ENCODE measurements at places on chromosomes 2 and 18.

GRCh38 chr18:77522051-77522675 lies 272.5 kb downstream of the GALR1 start:
- DNase-seq, result no peak

- DNase-seq, result no peak
Measured at GRCh38 chr2:69298261-69298660, 88.8 kb downstream of the GFPT1 start.

- DNase-seq, result peak; percentile 23
Measured at GRCh38 chr2:182767578-182767977, 51.5 kb downstream of the DNAJC10 start.

DNA sequence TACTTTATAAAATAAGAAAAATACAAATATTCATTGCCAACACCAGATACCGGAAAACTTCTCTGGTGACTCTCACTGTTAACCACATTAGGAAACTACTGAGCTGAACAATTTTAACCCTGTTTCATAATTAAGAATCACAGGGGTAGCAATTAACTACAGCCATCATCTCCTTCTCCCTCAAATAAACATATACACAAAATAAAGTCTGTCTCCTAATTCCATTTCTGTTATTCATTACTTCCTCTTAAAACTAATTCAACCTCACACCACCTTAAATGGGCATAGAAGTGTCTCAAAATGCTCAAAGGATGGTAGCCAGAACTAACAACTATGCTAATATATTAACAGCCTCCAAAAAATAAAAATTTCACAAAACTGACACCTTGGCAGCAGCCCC lies 60.7 kb downstream of the ACVR1 start:
- no peak for DNase-seq

- no peak for DNase-seq
Measured at GRCh38 chr2:190320696-190321095, 1.1 kb upstream of the HIBCH start.

DNA sequence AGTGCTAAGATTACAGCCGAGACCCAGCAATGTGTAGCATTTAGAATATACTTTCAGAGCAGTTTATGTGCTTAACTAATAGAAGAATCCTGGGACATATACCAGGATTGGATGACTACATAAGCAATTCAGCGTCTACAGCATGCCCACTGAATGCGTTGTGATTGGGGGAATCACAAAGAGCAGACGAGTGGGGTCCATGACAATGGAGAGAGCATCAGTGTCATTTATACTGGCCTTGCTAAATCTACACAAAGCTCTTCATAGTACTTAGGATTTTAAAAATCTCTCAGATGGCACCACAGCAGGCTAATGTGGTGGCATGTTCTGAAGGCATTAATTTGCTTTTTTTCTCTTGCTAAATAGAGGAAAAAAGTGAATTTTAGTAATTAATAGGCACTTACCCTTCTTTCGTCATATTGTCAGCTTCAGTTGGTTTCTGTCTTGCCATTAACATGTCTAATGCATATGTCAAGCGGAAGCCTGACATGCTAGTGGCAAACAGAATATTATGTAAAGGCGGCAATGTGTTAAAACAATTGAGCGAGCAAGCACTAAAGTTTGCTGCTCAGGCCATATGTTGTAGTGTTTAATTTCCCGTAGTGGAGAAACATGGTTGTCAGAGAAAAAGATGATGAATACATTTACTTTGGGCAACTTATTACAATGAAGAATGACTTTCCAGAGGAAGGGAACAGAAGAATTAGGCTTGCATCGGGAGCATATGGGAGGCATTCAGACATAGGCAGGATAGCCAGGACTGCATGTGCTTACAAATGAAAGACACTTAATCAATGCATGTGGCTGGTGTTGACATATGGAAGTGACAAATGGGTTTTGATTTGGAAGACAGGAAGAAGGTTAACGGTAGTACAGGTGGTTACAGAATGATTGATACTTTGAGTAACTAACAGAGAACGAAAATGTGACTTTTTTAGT lies 145.2 kb downstream of the ICOS start:
- no peak for DNase-seq

- no peak for DNase-seq
Measured at GRCh38 chr2:172549131-172549530, 6.8 kb upstream of the PDK1 start.

DNA sequence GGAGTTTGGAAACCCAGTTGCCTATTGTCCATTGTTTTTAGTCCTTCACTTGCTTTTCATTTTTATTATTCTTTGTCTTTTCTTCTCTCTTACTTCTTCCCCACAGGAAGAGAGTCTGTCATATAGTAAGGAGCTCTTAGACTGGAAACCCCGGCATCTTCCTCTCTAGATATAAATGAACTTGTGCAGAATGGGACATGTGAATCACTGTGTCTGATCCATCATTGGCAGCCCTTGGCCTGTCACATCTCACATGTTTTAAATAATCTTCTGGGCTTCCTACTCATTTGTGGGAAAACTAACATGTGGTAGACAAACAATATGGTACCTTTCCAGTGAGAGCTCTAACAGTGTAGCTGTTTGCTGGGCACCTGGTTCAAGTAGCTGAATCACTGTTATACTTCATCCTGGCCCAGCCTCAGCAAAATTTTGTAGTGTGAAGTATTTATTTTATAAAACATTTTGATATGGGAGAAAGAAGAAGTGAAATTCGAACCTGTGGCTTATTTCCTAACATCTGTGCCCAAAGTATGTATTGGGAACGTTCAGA lies 112.8 kb downstream of the PHLPP1 start:
- peak; percentile 31 for DNase-seq

DNA sequence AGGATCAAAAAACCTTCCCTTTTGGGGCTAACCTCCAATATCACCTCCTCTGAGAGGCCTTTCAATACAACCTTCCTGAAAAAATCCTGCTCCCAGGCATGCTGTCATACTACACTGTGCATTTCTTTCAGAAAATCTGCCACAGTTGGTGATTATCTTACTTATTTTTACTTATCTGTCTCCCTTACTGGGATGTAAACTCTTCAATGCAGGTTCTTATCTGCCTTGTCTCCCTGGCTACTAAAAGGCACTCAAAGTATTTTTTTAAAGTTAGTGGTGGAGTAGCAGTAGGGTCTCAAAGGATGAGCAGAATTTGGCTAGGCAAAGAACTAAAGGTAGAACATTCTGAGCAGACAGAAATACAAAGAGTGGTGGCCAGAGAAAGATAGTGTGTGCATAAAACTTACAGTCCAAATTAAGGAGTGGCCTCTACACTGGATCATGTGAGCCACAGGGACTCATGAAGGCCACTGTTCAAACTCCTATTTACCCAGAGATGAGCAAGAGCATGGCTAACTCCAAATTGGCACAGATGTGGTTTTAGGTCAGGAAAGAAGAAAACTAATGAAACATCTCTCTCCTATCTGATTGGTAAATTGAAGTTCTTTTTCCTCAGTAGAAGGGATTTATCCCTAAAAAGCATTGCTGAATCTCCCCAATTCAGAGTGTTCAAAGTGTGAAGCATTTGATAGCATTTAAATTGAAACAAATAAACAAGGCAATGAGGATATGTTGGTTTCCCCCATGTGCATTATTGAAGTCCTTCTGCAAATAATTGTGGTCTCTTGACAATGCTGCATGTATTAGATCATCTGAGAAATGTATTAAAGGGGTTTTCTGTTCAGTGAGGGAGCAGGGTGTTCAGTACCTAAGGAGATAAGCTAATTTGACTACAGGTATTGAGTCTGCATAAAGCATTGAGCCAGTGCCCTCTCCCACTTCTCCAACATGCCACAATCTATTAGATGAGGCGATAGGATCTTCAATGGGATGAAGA lies 285.5 kb downstream of the MREG start:
- DNase-seq, result no peak

DNA sequence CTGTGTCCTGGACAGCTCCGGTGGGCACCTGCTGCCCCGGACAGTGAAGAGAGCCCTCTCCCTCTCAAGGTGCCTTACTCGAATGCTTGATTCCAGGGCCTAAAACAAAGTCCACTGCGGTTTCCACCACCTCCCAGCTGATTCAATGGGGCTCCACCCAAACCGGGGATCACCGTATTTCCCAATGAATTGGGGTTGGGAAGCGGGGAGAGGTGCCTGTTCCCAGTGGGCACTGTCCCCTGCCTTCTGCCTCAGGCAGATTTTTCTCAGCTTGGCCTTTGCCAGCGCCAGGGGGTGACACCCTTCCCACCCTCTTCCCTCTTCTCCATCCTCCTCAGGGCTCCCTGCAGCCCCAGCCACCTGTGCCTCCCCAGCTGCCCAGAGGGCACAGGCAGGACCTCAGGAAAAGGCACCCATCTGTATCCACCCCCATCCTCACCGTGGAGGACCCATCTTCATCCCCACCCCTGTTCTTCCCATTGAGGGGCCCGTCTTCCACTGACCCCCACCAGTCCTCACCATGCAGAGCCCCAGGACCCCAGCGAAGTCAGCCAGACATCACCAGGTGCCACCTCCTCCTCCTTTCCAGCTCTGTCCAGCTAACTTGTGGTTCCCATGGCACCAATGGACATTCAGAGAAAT lies 66.7 kb upstream of the HPCAL1 start:
- DNase-seq, result no peak

DNA sequence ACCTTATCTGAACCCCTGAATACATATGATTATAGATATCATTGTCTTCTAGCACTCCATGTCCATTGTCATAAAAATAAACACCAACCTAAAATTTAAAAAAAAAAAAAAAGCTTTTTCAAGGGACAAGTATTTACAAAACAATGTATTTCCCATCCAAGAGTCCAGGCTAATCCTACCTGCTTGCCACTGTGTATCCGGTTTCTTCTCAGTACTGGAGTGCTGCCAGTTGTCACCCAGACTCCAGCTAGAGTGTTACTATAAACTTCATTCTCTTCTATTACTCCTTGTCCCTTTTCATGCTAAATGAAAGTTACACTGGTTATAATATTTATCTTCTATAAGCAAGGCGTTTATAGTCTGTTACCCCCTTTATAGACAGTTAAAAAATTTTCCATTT lies 35.8 kb downstream of the MSH6 start:
- no peak for DNase-seq

DNA sequence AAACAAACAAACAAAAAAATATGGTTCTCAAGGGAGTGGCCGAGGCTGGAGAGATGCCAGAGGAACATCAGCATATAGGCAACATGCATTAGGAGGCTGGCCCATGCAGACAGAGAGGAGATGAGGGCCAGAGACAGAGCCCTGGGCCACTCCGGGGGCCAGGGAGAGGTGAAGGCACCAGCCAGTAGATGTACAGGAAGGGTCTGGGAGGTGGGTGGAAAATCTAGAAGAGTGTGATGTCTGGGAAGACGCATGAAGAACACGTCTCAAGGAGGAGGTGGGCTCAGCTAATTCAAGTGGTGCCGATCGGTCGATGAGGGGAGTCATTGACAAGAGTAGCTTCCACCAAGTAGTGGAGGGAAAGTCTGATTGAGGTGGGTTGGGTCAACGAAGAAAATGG lies 79.9 kb downstream of the ZCCHC2 start:
- no peak for DNase-seq

DNA sequence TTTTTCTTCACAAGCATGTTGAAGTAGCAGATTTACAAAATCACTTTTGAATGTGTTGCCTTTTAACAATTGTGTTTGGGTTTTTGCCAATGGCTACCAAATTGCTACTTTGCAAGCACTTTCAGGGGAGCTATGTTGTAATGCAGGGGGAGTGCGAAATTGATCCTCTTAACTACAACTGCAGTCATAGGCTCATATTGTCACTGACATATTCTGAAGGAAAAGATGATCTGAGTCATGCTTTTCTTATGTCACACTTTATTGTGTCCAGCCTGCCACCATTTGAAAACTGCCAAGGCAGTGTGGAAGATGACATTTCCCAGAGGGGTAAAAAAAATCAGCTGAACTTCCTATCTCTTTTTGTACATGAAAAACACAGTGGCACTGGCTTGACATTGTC lies 74.9 kb downstream of the GPD2 start:
- no peak for DNase-seq

- no peak for DNase-seq
Measured at GRCh38 chr2:11056614-11057013, 98.7 kb upstream of the SLC66A3 start.

- DNase-seq, result no peak
Measured at GRCh38 chr2:237566401-237567235, at the start of gene PRLH. Gene PRLH (plus strand): TSS chr2:237566574. CDS start chr2:237566574, 0 bp downstream.

DNA sequence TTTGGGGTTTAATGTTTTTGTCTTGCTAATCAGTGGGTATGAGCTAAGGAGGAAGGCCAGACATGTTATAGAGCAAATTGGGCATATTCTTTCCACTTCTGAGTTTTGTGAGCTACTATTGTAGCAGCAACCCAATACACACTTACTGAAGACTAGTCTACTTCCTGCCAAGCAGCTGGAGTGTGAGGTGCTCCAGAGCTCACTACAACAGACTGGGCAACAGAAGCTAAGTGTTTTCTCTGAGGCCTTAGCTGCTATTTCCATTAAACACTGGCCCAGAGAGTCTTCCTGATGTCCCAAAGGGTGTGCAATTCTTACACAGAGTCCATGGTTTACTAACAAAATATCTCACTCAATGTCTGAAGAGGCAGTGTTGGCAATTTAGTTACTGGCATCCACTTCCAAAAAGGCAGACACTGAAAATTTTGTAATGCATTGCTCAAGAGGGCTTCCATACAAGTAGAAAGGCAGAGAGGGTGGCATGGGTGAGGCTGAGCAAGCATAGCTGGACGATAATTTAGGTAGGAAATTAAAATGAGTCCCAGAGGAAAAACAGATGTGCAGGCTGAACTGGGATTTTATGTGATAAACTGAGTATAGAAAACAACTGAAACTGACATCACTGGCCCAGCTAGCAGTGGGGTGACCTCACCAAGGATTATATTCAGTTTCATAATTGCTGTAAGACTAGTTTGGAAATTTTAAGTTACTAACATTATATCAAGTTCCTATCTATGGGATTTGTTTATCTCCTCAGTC lies 68.6 kb downstream of the ZC3H6 start:
- no peak for DNase-seq

GRCh38 chr18:49500201-49500921 lies 13.3 kb upstream of the C18orf32 start:
- peak; percentile 60 for DNase-seq

- no peak for DNase-seq
Measured at GRCh38 chr2:210215120-210215519, 10.1 kb downstream of the ACADL start.

DNA sequence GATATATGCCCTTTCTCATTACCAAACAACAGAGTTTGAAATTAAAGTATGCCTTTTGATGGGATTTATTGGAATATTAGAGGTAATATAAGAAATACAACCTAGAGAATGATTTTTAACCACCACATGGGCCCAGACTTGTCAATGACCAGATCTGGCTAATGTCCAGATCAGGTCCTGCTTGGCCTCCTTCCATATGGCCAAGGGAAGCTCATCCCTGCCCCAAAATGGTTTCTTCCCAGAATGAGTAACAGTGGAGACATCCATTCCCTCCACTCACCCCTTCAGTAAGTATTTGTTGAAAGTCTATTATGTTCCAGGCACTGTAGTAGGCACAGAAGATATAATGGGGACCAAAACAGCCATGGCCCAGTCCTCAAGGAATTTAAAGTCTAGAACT lies 54.9 kb downstream of the ANTXR1 start:
- DNase-seq, result no peak

DNA sequence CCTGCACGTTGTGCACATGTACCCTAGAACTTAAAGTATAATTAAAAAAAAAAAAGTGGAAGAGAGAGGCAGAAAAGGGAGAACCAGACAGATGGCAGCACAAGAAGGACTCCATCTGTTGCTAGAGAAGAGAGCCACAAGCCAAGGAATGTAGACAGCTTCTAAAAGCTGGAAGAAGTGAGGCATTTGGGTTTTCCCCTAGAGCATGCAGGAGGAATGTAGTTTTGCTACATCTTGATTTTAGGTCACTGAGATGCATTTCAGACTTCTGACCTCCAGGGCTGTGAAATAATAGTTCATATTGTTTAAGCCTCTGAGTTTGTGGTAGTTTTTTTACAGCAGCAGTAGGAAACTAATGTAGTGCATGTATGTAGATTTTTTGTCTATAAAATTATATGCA lies 46.0 kb downstream of the CAVIN2 start:
- no peak for DNase-seq

- DNase-seq, result peak; percentile 63
Measured at GRCh38 chr18:55420665-55421307, 167.2 kb downstream of the TCF4 start.
